ENCODE measurements at places on chromosomes 7 and 10. TPM values are rescaled to one million over a fixed set of nuclear protein-coding genes. Genes with fewer than 3 reads are reported as not detected.

The GPR141 gene
- total RNA-seq = not detected

The RASSF4 gene
- 1.5 TPM for total RNA-seq

The ARHGEF5 gene
- 12.4 TPM for total RNA-seq

The CFAP43 gene
- total RNA-seq = not detected

The GIMAP8 gene
- total RNA-seq = 8.1 TPM

The EEPD1 gene
- total RNA-seq = 15.7 TPM

The KBTBD2 gene
- total RNA-seq = 129 TPM

The FRMD4A gene
- total RNA-seq = 1.3 TPM

The PDK4 gene
- 0.20 TPM for total RNA-seq

The PDZD7 gene
- 0.65 TPM for total RNA-seq

The C10orf143 gene
- 5.0 TPM for total RNA-seq

The CCDC3 gene
- total RNA-seq = 0.99 TPM

The GPNMB gene
- total RNA-seq = not detected

The ATRNL1 gene
- total RNA-seq = not detected

The ITPRID1 gene
- total RNA-seq = not detected

The PAXIP1 gene
- total RNA-seq = 10.5 TPM

The CUZD1 gene
- total RNA-seq = 0.82 TPM

The CLEC2L gene
- total RNA-seq = not detected

The RAPGEF5 gene
- 0.85 TPM for total RNA-seq

The ANK3 gene
- 71.2 TPM for total RNA-seq

The ODAD2 gene
- not detected for total RNA-seq

The CRHR2 gene
- total RNA-seq = not detected

The GPR85 gene
- not detected for total RNA-seq

The PRSS2 gene
- not detected for total RNA-seq

The DYNC1I1 gene
- total RNA-seq = 0.12 TPM

The LEP gene
- not detected for total RNA-seq

The SPDYE2 gene
- 0.55 TPM for total RNA-seq

The PRKG1 gene
- 4.1 TPM for total RNA-seq

The PALD1 gene
- 0.07 TPM for total RNA-seq

The VPS37D gene
- total RNA-seq = not detected

The PNLIPRP3 gene
- not detected for total RNA-seq

The UNC5B gene
- not detected for total RNA-seq

The PANK1 gene
- 1.6 TPM for total RNA-seq

The MICALL2 gene
- total RNA-seq = 3.2 TPM

The JMJD1C gene
- 215 TPM for total RNA-seq

The ECHS1 gene
- total RNA-seq = 20.2 TPM

The HOXA10 gene
- not detected for total RNA-seq

The ADCY1 gene
- total RNA-seq = not detected

The VGF gene
- not detected for total RNA-seq

The ASB4 gene
- total RNA-seq = not detected

The VAX1 gene
- not detected for total RNA-seq

The WEE2 gene
- total RNA-seq = not detected

The SSC4D gene
- total RNA-seq = not detected

The BTBD16 gene
- total RNA-seq = not detected

The CPA5 gene
- 2.5 TPM for total RNA-seq

The PHYHIPL gene
- total RNA-seq = not detected

The CPA2 gene
- total RNA-seq = not detected

The HMX3 gene
- total RNA-seq = 0.39 TPM

The TMEM254 gene
- 8.1 TPM for total RNA-seq

The MLXIPL gene
- total RNA-seq = not detected

The PIK3CG gene
- total RNA-seq = 24.8 TPM

The CUBN gene
- 5.3 TPM for total RNA-seq

The SLC18A3 gene
- not detected for total RNA-seq
